Stimulated activated CD4-positive, alpha-beta T cell treated with anti-CD3 and anti-CD28 coated beads, Interleukin-2, amount 100 ng/mL, for 48 hours (primary cell): ENCODE measurements at places on chromosomes 4 and X.
A peak's percentile ranks its signal among the peaks of the same experiment; 100 is the strongest.

DNA sequence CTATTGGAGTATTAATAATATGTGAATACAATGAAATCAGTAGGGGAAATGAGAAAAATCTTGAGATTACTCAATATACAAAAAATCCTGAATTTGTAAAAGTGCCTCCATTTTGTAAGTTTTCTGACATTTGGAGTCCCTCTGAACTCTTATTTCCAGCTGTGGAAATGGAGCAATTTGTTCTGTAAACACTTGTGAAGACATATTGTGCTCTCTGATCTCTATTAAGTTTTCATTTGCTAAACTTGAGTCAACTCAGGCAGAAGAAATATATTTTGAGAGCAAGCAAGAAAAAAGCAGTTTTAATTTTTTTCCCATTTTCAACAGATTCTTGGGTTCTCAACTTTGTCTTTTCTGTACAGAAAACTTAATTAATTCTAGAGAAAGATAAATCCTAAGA lies 51.4 kb upstream of the PCDH18 start:
- DNase-seq, result no peak

DNA sequence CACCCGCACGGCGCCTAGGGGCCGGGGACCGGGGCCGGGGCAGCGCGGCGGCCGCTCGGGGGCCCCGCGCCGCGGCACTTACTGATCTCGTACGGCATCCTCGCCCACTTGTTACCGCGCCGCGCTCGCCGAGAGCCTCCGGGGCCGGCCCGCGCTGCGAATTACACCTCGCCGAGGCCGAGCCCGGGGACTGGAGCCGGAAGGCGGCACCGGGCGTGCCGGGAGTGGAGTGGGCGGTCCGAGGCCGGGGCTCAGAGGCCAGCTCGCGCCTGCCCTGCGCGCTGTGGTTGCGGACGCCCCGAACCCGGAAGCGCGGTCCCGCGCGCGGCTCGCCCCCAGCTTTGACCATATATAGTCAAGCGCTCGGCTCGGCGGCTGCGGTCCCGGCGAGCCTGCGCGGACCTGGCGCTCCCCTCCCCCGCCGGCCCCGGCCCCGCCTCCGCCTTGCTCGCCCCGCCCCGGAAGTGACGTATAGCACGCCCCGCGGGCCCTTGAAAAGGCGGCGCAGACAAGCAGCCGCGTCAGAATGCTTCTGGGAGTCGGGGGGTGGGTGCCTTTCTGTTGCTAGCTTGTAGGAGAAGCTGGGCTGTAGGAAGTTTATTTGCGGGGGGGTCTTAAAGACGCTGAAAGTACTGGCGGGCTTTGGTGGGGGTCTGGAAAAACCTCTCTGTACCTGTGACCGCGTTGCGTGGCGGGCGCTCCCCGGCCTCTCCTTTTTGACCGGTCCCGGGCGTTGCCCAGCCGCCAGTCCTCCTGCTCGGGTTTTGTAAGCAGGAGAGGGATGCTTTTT lies at the start of gene WDR1:
WDR1 (minus strand) TSS at position 231 of the 790 bp plus-strand sequence; CDS start at position 98, 133 bp downstream.
- peak; percentile 96 for DNase-seq

GRCh38 chr4:169417629-169418282 lies 147.0 kb upstream of the SH3RF1 start:
- no peak for DNase-seq

DNA sequence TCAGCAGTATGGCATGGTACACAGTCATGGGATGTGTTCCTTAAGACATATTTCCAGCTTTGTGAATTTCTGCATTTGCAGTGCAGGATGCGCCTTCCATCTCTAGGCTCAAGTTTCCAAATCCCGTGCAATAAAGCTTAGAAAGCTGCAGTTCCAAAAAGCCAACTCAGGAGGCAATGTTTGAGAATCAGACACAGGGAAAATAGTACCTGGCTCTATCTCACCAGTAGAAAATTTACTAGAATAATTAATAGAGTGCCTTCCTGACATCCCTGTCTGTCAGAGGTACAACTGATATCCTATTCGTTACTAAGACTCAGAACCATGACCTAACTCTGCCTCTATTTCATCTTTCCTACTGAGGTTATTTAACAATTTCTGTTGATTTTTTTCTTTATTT lies 1333.0 kb downstream of the PCDH19 start:
- no peak for DNase-seq

- no peak for DNase-seq
Measured at GRCh38 chr4:102326951-102327350, 18.3 kb downstream of the SLC39A8 start.

GRCh38 chrX:113390531-113390930 lies 549.9 kb upstream of the AMOT start:
- no peak for DNase-seq
